ENCODE measurements at places on chromosomes 1 and 21. TPM values are rescaled to one million over a fixed set of nuclear protein-coding genes. Genes with fewer than 3 reads are reported as not detected.
A peak's percentile ranks its signal among the peaks of the same experiment; 100 is the strongest.

Gene BSND
- not detected for polyA plus RNA-seq

DNA sequence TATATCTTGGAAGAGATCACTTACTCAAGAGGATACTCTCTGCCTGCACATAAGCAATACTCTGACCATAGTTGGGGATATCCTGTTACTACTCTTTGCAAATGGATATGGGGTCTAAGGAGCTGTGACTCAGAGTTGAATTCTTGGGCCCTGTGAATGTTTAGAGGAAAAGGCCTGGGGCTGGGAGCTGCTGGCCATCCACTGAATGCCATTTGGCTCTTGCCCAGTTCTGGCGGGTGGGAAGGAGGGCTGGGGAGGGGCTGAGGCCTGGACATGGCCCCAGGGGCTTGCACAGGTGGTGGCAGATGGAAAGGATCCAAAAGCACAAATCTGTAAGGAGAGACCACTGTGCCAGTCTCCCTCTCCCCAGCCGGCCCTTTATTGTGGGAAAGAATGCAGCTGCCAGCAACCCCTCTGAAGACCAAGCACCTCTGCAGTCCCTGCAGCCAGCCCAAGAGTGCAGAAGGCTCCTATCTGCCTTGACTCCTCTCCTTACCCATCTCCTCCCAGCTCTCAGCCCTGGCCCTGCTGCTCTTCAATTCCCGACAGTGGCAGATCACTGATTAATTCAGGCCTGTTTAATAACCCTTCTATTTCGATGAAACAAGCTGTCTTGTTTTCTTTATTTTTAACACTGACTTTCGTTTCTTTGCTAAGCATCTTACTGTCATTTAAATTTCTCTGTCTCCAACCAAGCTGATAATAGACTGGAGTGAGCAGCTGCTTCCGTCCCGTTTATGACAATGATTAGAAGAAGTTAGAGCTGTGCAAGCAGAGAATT, 12.1 kb downstream of the PLXNA2 start:
- peak; percentile 58 for DNase-seq

GRCh38 chr1:209072481-209072880, 511.0 kb upstream of the CAMK1G start:
- no peak for DNase-seq

Gene PLA2G2F
- polyA plus RNA-seq = not detected

- DNase-seq = no peak
These were observed 24.4 kb downstream of the ADAM30 start for GRCh38 chr1:119871881-119872280.

Gene RGS16
- polyA plus RNA-seq = 0.79 TPM

DNA sequence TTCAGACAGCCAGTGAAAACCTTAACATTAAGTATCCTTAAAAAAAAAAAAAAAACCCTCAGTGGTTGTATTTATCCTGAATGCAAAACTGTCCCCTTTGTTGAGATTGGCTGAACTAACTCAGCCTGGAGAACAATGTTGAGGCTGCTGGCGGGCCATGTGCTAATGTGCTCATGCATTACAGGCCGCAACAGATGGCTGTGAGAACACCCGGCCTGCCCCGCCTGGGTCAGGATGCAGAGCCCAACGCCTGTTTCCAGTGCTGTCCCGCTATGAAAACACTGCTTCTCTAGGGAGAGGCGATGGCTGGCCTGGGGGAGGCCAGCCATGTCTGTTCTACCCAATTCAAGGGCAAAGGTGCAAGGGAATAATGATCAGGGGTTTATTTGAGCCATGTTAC, 13.8 kb downstream of the OLIG2 start:
- DNase-seq = no peak
